CD4-positive, alpha-beta memory T cell (primary cell): ENCODE measurements at places on chromosomes 13 and 19. TPM values are rescaled to one million over a fixed set of nuclear protein-coding genes. Genes with fewer than 3 reads are reported as not detected.

The VSTM2B gene
- total RNA-seq, result not detected

The ZNF610 gene
- 4.8 TPM for total RNA-seq

The LAIR2 gene
- total RNA-seq, result 0.97 TPM

The STARD13 gene
- 0.36 TPM for total RNA-seq

The HTR2A gene
- total RNA-seq, result not detected

The FSD1 gene
- total RNA-seq, result 0.73 TPM

The SYNE4 gene
- 5.0 TPM for total RNA-seq

The ZNF723 gene
- not detected for total RNA-seq

The WIZ gene
- total RNA-seq, result 30.0 TPM

The ZNF256 gene
- total RNA-seq, result 13.9 TPM

The MUC16 gene
- total RNA-seq, result not detected

The FAM216B gene
- not detected for total RNA-seq

The ATP8B3 gene
- total RNA-seq, result 5.5 TPM
